Astrocyte (in vitro differentiated cells and primary cell): ENCODE measurements at places on chromosomes 11 and 22. TPM values are rescaled to one million over a fixed set of nuclear protein-coding genes. Genes with fewer than 3 reads are reported as not detected.

The MIOX gene
- total RNA-seq, result 0.91 and 1.2 TPM in 2 replicates

The C22orf15 gene
- total RNA-seq, result 0.38 and 0.39 TPM in 2 replicates

The SLC22A6 gene
- total RNA-seq, result not detected in 2 replicates

The NEFH gene
- total RNA-seq, result 3.1 TPM in 2 replicates

The CCDC116 gene
- total RNA-seq, result 0.11 and 0.22 TPM in 2 replicates

The INPP5J gene
- total RNA-seq, result 3.0 and 3.3 TPM in 2 replicates

The RRM1 gene
- 22.0 and 26.2 TPM in 2 replicates for total RNA-seq

The SSTR3 gene
- total RNA-seq, result 0.07 TPM in 1 of 2 replicates, not detected in the other

- H3K27me3 ChIP-seq, result peaks cover 3% of the 10 kb centered on the region
- no peak overlapping the region for H3K27ac ChIP-seq
- H3K4me1 ChIP-seq, result no peaks in the 10 kb centered on the region
These were observed 56.1 kb upstream of the POU2AF1 start for GRCh38 chr11:111435046-111435698.

- H3K4me3 ChIP-seq, result no peak overlapping the region
- no peaks in the 10 kb centered on the region for H3K36me3 ChIP-seq
- no peak overlapping the region for H3K27ac ChIP-seq
- H3K27me3 ChIP-seq, result no peaks in the 10 kb centered on the region
- no peaks in the 10 kb centered on the region for H3K4me1 ChIP-seq
These were observed 87.1 kb downstream of the CHST1 start for GRCh38 chr11:45578316-45578715.

DNA sequence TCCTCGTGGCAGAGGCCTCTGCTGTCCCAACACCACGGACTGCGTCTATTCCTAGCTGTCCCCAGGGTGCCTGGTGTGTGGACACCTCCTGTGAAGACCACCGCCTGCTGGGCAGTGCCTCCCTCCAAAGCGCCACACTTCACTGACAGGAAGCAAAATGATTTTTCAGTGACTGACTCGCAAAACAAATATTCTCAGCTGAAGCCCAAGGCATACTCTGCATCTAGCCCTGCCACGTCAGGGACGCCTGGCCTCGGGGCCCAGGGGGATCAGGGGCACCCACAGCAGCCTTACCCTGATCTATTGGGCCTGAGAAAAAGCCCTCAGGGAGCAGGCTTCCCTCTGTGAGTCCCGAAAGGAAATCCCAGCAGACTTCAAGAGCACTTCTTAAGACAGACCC, 2.2 kb downstream of the BRD1 start:
- DNase-seq, result peak; percentile 11
- peak overlapping the region; percentile 82 for H3K27ac ChIP-seq
- H3K27me3 ChIP-seq, result no peaks in the 10 kb centered on the region
- peaks cover 13% of the 10 kb centered on the region for H3K36me3 ChIP-seq
- H3K4me3 ChIP-seq, result peak overlapping the region; percentile 65

- no peak overlapping the region for H3K27ac ChIP-seq
- H3K27me3 ChIP-seq, result no peaks in the 10 kb centered on the region
- DNase-seq, result no peak
- H3K36me3 ChIP-seq, result peaks cover 16% of the 10 kb centered on the region
These were observed 27.1 kb upstream of the NUP50 start for GRCh38 chr22:45136594-45136993.

- no peak for DNase-seq
- H3K27ac ChIP-seq, result no peak overlapping the region
- H3K36me3 ChIP-seq, result no peaks in the 10 kb centered on the region
- no peak overlapping the region for H3K4me3 ChIP-seq
- H3K4me1 ChIP-seq, result no peaks in the 10 kb centered on the region
These were observed 90.0 kb downstream of the CDKN1C start for GRCh38 chr11:2795491-2795991.

- no peak overlapping the region for H3K27ac ChIP-seq
- H3K27me3 ChIP-seq, result no peaks in the 10 kb centered on the region
- H3K4me1 ChIP-seq, result no peaks in the 10 kb centered on the region
- no peaks in the 10 kb centered on the region for H3K36me3 ChIP-seq
- no peak for DNase-seq
These were observed 1495.9 kb downstream of the BRD1 start for GRCh38 chr22:48331691-48332220.

DNA sequence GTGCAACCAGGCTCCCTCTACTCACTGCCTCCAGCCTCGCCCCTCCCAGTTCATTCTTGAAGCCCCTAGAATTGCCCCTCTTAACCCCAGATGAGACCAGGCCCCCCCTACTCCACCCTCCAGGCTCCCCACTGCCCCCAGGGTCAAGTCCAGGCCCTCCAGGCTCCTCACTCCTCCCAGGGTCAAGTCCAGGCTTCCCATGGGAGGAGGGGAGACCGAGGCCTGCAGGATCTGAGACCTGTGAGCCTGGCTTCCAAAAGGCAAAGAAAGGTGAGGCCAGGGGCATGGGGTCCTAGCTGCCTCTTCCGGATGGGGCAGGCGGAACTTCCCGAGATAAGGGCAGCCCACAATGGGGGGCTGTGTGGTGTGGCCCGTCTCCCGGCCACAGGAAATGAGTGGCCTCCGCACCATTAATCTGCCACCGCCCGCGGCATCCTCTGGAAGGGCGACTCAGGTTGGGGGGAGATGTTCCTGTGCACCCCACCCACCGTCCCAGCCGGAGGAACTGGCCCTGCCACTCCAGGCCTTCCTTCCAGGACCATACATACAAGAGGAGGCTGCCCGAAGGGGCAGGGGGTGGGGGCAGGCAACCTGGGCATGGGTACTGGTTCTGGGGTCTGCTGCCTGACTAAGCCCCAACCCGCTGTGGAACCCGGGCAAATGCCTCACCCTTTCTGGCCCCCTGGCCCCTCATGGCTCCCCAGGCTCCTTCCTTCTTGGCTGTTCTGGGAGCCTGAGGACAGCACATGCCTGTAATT, 35.1 kb upstream of the WNT11 start:
- H3K4me3 ChIP-seq, result no peak overlapping the region
- peaks cover 23% of the 10 kb centered on the region for H3K27me3 ChIP-seq
- DNase-seq, result no peak
- no peak overlapping the region for H3K27ac ChIP-seq
- H3K36me3 ChIP-seq, result no peaks in the 10 kb centered on the region

- H3K4me3 ChIP-seq, result no peak overlapping the region
- H3K36me3 ChIP-seq, result peaks cover 2% of the 10 kb centered on the region
- no peaks in the 10 kb centered on the region for H3K4me1 ChIP-seq
- no peak overlapping the region for H3K27ac ChIP-seq
These were observed 13.4 kb downstream of the NADSYN1 start for GRCh38 chr11:71466358-71466757.

- H3K27ac ChIP-seq, result no peak overlapping the region
- H3K27me3 ChIP-seq, result peaks cover 6% of the 10 kb centered on the region
- H3K36me3 ChIP-seq, result no peaks in the 10 kb centered on the region
- no peaks in the 10 kb centered on the region for H3K4me1 ChIP-seq
These were observed 110.2 kb downstream of the TRIM29 start for GRCh38 chr11:120027546-120028180.

GRCh38 chr22:36644333-36644757, 59.2 kb downstream of the CACNG2 start:
- H3K27ac ChIP-seq, result no peak overlapping the region
- H3K27me3 ChIP-seq, result peaks cover 16% of the 10 kb centered on the region
- no peak overlapping the region for H3K4me3 ChIP-seq
- H3K36me3 ChIP-seq, result no peaks in the 10 kb centered on the region

DNA sequence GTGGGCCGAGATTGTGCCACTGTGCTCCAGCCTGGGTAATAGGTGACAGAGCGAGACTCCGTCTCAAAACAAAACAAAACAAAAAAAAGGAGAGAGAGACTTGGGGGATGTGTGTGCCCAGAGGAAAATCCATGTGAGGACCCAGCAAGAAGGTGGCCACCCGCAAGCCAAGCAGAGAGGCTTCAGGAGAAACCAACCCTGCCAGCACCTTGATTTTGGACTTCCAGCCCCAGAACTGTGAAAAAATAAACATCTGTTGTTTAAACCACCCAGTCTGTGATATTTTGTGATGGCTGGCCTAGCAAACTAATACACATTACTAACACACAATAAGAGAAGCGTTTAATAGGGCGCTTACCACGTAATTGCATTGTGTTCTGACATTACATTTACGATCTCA, 21.2 kb downstream of the TXN2 start:
- H3K27ac ChIP-seq, result no peak overlapping the region
- peaks cover 32% of the 10 kb centered on the region for H3K4me1 ChIP-seq
- DNase-seq, result no peak
- no peak overlapping the region for H3K4me3 ChIP-seq
- no peaks in the 10 kb centered on the region for H3K36me3 ChIP-seq

- no peaks in the 10 kb centered on the region for H3K27me3 ChIP-seq
- H3K4me3 ChIP-seq, result no peak overlapping the region
- no peak overlapping the region for H3K27ac ChIP-seq
- DNase-seq, result no peak
- H3K36me3 ChIP-seq, result peaks cover 12% of the 10 kb centered on the region
These were observed 35.5 kb downstream of the ACO2 start for GRCh38 chr22:41504397-41504796.

GRCh38 chr11:36540998-36541397, 26.8 kb upstream of the RAG1 start:
- DNase-seq, result peak; percentile 24
- H3K27me3 ChIP-seq, result peaks cover 2% of the 10 kb centered on the region
- H3K4me3 ChIP-seq, result no peak overlapping the region
- H3K4me1 ChIP-seq, result no peaks in the 10 kb centered on the region

- H3K4me3 ChIP-seq, result no peak overlapping the region
- H3K36me3 ChIP-seq, result no peaks in the 10 kb centered on the region
- no peak overlapping the region for H3K27ac ChIP-seq
- H3K27me3 ChIP-seq, result no peaks in the 10 kb centered on the region
- DNase-seq, result no peak
- peaks cover 4% of the 10 kb centered on the region for H3K4me1 ChIP-seq
These were observed 20.3 kb downstream of the WNT11 start for GRCh38 chr11:76185931-76186401.

- no peak for DNase-seq
- no peak overlapping the region for H3K27ac ChIP-seq
These were observed 822.3 kb downstream of the LUZP2 start for GRCh38 chr11:25319127-25319526.

DNA sequence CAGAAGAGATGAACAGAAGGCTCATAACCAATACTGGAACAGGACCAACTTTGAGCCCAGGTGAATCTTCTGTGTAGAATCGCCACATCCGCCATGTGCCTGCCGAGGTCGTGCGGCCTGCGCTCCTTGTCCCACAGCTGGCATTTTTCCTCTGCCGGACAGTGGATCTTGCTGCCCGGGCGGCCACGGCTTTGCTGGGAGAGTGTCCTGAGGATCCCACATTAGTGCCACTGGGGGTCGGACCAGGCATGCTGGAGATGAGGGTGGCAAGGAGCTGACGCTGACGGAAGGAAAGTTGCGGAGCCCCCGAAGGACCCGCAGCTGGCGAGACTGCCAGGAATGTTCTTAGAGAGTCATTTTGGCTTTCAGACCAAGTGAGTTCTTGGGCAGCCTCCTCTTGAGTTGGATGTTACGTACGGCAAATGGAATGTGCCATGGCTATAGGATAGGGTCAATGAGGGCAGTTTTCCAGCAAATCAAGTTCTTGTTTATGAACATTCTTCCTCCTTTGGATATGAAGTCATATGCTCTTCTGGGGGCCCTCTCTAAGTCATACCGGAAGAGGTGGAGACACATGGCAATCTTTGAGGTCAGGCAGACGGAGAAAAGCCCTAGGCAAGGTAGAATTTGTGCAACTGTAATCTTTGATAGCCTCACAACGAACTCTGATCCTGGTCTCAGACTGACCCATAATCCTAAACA, 57.4 kb upstream of the NUP160 start:
- H3K27ac ChIP-seq, result peak overlapping the region; percentile 47
- H3K4me3 ChIP-seq, result no peak overlapping the region
- H3K36me3 ChIP-seq, result no peaks in the 10 kb centered on the region
- no peaks in the 10 kb centered on the region for H3K27me3 ChIP-seq

GRCh38 chr11:1200611-1201191, 22.2 kb upstream of the MUC5B start:
- no peaks in the 10 kb centered on the region for H3K4me1 ChIP-seq
- no peak overlapping the region for H3K27ac ChIP-seq

DNA sequence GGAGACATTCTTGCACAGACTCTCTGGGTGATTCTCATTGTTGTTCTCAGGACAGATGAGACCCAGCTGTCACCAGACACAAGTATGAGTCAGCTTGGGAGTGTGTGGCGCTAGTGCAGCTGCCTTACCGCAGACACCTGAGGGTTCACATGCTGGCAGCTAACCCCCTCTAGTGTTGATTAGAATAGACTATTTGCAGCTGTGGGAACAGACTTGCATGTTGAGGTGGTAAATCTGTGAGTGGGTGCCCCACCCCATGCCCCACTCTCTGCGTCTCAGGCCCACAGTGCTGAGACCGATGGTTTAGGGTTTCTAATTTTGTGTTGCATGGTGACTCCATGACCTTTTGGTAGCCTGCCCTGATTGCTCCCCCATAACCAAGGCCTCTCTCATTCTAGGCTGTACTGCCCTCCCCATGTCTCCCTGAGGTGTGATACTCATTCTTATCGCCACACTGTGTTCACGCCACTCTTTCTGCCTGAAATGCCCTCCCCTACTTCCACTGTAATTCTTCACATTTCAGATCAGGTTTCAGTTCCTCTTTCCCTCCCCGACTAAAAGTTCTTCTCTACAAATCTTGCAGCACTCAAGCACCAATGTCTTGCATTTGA, 73.7 kb upstream of the KIRREL3 start:
- H3K36me3 ChIP-seq, result no peaks in the 10 kb centered on the region
- peaks cover 2% of the 10 kb centered on the region for H3K4me1 ChIP-seq
- H3K27ac ChIP-seq, result no peak overlapping the region
- H3K27me3 ChIP-seq, result peaks cover 7% of the 10 kb centered on the region
- H3K4me3 ChIP-seq, result no peak overlapping the region

GRCh38 chr11:96294289-96294688, 48.7 kb downstream of the MAML2 start:
- H3K4me3 ChIP-seq, result no peak overlapping the region
- DNase-seq, result no peak
- peaks cover 7% of the 10 kb centered on the region for H3K4me1 ChIP-seq
- no peak overlapping the region for H3K27ac ChIP-seq

DNA sequence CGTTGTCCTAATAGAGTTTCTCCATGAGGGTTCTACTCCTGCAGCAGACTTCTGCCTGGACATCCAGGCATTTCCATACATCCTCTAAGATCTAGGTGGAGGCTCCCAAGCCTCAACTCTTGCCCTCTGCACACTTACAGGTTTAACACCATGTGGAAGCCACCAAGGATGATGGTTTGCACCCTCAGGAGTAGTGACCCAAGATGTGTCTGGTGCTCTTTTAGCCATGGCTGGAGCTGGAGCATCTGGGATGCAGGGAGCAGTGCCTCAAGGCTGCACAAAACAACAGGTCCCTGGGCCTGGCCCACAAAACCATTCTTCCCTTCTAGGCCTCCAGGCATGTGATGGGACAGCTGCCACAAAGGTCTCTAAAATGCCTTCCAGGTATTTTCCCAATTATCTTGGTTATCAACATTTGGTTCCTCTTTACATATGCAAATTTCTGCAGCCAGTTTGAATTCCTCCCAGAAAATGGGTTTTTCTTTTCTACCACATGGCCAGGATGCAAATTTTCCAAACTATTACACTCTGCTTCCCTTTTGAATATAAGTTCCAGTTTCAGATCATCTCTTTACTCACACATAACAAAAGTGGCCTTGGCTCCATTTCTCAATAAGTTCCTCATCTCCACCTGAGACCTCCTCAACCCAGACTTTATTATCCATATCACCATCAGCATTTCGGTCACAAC, 69.5 kb upstream of the GNAZ start:
- DNase-seq, result no peak
- H3K4me3 ChIP-seq, result no peak overlapping the region
- no peaks in the 10 kb centered on the region for H3K27me3 ChIP-seq

GRCh38 chr11:1869427-1870325, 16.8 kb downstream of the LSP1 start:
- H3K27ac ChIP-seq, result no peak overlapping the region
- no peaks in the 10 kb centered on the region for H3K36me3 ChIP-seq
- H3K4me1 ChIP-seq, result peaks cover 2% of the 10 kb centered on the region
- DNase-seq, result no peak
- H3K27me3 ChIP-seq, result peaks cover 4% of the 10 kb centered on the region
